Activated naive CD8-positive, alpha-beta T cell treated with anti-CD3 and anti-CD28 coated beads for 36 hours (primary cell): ENCODE measurements at places on chromosomes 5 and 9.

GRCh38 chr9:68597362-68597997, 56.8 kb upstream of the TMEM252 start:
- no peak for DNase-seq

DNA sequence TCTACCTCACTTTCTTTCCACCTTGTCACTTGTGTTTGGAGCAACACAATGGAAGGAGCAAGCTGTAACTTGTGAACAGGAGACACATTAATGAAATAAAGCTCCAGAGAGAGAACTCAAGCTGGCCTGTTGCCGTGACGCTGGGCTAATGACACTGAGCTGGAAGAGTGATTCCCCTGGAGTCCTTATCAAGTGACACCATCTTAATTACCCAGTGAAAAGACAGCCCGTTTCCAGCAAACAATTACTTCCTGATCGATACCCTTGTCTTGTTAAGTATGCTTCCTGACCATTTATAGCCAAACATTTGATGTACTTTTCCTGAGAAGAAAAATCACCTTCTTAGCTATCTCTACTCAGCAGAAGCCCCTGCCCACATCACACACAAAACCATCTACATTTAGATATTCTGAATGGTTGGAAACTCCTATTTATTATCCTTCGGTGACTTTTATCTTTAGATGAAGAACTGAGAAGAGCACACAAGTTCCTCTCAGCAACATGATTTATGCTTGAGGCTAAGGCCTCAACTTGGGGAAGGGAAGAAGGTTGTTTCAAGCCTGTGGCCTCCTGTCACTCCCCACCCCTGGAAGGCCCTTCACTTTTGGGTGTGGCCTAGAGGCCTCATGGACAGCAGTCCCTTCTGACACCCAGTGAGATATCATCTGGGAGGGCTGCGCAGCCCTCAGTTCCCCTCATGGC, 34.1 kb downstream of the CRHBP start:
- no peak for DNase-seq

DNA sequence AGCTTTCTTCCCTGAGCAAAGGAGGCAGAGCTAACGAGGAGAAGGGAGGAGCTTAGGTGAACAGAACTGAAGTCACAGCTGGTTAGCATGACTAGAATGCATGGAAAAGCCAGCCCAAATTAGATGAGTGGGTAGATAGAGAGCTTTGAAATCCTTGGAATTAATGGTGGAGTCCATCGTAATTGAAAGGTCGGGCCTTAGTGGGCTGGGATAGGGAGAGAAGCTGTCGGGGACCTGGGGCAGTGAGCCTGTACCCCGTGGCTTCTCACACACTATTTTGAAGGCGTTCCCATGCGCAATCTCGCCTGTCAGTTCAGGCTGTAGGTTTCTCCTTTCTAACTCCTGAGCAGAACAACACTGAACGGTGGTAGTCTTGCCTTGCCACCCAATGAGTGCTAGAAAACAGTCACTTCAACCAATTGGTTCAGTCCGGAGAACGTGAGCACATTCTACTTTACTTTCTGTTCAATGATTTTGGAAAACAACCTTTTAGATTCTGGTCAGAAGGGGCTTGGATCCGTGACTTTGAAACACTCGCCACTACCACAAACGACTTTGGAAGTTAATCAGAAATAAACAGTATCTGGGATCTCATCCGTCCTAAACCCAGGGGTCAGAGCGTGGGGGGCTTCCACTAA, 655 bp upstream of the RAI14 start:
- DNase-seq = peak; percentile 17

GRCh38 chr5:138875552-138875875, 379 bp upstream of the LRRTM2 start:
- DNase-seq = no peak

DNA sequence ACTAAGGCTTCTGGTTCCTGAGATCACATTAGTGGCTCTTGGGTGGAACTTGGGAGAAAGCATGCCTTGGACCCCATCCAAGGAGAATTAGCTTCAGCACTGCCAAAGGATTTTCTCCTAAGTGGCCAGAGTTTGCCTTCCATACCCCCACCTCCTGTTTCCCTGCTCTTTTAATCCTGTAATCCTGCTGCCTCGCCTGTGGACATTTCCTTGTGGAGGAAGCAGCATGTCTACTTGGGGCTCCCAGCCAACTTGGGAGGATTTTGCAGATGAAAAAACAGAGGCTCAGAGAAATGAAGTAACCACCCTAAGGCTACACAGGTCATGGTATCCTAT, 1.6 kb downstream of the ARSI start:
- DNase-seq = no peak
